ENCODE measurements at places on chromosomes 1 and 21.
A peak's percentile ranks its signal among the peaks of the same experiment; 100 is the strongest.

DNA sequence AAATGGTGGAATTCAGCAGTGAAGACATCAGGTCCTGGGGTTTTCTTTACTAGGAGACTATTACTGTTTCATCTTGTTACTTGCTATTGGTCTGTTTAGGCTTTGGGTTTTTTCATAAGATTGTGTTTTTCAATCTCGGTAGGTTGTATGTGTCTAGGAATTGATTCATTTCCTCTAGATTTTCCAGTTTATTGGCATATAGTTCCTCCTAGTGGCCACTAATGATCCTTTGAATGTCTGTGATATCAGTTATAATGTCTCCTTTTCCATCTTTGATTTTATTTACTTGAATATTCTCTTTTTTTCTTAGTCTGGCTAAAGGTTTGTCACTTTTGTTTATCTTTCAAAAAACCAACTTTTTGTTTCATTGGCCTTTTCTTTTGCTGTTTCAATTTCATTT, 233.0 kb downstream of the RWDD3 start:
- DNase-seq = no peak

DNA sequence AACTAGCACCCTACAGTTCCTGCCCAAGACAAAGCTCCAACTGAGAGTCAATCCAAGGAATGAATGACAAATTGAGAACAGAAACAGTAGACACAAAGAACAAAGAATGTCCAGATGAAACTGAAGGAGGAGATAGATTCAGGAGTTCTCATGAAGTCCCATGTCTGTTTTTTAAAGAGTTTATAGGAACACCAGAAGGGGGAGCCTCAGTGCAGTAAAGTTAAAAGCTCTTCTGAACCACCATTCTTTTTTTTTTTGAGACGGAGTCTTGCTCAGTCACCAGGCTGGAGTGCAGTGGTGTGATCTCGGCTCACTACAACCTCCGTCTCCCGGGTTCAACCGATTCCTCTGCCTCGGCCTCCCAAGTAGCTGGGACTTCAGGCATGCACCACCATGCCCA, 323.6 kb downstream of the MRPL39 start:
- peak; percentile 7 for DNase-seq

- peak; percentile 29 for DNase-seq
Observed at GRCh38 chr1:200139661-200140250, 112.2 kb downstream of the NR5A2 start.

- no peak for DNase-seq
Observed at GRCh38 chr1:71413441-71414175, 332.8 kb upstream of the ZRANB2 start.

DNA sequence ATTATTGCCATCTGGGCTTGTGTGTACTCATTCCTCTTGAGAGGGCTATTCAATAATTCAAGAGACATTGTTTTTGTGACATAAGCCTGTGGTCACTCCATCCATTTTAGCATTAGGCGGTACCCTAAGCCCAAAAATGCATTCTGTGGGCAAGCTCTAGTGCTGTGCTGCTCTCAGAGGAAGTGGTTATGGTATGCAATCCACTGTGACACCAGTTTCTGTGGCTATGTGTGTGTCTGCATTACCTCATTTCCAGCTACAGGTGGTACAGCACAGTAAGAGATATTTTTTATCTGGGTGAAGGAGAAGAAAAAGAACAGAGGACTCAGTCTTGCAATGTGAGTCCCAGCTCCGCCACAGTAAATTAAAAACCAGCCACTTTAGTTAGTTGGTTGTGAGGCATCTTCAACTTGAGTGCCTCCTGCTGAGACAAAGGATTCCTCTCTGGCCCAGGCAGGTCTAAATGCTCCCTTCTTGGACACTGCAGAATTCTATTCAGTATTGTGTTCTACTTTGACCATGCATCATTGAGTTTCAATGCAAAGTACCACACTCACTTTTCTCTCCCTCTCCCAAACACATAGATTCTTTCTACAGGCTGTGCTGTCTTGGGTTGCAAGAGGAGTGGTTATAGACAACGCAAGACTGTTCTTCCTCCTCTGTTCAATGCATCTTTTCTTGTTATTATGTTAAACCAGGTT, 777.8 kb upstream of the BRINP3 start:
- no peak for DNase-seq

- no peak for DNase-seq
Observed at GRCh38 chr1:222772996-222773379, 36.0 kb downstream of the FAM177B start.

DNA sequence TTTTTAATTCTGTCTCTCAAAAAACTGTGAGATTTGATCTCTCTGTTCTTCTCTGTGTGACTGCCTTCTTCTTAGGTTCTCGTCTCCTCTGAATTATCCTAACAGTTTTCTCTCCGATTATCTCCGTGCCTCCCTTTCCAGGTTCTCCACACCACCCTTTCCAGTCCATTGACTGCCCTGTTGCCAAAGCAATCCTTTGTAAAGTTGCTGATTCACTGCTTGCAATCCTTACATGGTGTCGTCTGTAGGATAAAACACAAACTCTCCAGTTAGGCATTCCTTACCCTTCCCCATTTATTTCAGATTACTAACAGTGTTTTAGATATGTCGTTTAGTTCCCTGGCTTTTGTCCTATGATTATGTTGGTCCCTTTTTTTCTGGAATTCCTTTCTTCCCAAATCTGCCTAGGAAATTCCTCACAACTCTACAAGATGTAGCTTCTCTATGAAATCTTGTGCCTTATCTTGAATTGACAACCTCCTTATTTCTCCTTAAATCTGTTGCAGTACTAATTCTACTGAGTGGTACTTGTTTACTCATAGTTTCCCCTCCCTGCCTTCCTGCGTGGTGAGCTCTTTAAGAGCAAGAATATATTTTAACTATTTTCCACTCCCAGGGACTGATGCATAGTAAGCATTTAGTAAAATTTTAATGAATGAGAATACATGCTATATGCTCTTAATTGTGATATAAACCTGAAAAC, 22.3 kb downstream of the RCOR3 start:
- DNase-seq = no peak

DNA sequence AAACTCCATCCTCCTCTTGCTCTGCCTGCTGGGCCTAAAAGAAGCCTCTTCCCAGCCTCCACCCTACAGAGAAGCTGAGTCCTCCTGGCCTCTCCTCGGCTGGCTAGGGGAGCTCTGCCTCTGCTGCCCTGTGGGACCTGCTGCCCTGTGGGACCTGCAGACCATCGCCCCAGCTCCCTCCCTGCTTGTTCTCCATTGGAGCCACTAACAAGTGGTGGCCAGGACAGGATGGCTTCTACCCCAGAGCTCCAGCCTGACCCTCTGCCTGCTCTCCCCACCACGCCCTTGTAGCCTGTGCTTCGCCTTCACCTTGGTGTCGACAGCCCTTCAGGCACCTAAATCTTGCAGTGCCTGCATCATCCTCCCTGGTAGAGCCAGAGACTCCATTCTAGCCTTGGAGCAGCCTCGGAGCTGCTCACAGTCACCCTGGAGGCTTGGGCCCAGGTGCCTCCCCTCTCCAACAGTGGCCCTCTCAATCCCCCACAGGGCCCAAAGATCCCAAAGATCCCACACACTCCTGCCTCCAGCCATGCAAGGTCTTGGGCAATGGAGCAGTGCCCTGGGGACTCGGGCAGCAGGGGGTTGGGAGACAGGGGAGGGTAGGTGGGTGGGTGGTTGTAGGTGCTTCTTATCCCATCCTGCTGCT, 3.0 kb downstream of the EPS8L3 start:
- no peak for DNase-seq

GRCh38 chr21:17818186-17819113, 706 bp downstream of the C21orf91 start:
- DNase-seq = no peak

DNA sequence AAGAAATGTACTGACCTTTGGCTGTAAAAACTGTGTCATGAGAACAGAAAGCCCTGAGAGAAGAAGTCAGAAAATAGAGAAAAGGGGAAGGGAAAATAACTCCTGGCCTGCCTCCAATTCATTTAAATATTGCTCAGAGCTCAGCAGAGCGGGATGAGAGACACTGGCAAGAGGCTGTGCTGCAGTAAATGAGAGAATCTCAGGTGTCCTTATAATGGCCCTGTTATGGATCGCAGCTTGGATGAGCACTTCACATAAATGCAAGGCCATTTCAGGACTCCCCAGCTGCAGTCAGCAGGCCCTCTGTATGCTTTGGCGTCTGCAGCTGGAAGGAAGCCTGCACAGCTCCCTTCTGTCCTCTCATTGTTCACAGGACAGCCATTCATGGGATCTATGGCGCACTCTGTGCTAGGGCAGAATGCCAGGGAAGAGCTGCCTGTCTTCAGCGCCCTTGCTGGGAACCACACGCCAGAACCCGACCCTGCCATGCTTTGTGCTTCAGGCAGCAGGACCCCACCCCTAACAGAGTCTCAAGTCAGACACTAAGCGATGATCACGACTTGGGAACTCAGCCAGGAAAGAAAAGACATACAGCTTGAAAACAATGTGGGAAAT, 20.7 kb upstream of the ABCB10 start:
- no peak for DNase-seq

DNA sequence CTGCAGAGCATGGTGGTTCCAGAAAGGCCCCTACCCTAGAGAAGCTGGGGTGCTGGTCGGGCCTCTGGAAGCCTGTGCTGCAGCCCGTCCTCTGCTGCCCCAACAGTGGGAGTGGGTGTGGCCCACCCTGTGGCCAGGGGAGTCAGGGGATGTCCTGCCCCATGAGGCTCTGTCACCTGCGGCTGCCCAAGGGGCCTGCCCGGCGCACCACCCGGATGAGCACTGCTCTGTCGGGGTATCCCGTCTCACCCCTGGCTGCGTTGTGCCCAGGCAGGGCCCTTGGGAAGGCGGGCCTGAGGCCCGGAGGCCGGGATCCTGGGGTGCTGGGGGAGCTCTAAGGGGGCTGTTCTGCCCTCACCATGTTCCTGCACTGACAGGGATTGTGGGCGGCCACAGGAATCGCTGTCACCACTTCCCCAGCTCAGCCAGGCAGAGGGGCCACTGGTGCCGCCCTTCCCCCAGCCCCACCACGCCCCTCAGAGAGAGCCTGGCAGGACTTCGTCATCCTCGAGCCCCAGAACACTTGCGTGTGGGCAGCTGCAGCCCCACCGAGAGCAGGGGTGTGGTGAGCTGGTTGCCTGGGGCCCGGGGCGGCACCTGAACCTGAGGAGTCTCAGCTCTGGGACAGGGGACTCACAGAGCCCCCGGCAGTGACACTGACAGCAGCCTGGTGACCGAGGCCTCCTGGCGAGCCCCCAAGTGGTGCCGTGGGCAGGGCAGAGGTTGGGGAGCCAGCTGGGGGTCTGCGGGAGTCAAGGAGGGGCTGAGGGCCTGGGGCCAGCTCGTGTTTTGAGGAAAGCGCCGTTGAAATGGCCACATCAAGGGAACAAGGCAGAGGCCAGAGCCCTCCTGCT, 20.2 kb downstream of the PANK4 start:
- DNase-seq = no peak

GRCh38 chr1:185200889-185201288, 43.9 kb downstream of the SWT1 start:
- DNase-seq = no peak

Data from AG04450 (cell line).